ENCODE measurements at places on chromosomes 7 and 10.
A peak's percentile ranks its signal among the peaks of the same experiment; 100 is the strongest.

DNA sequence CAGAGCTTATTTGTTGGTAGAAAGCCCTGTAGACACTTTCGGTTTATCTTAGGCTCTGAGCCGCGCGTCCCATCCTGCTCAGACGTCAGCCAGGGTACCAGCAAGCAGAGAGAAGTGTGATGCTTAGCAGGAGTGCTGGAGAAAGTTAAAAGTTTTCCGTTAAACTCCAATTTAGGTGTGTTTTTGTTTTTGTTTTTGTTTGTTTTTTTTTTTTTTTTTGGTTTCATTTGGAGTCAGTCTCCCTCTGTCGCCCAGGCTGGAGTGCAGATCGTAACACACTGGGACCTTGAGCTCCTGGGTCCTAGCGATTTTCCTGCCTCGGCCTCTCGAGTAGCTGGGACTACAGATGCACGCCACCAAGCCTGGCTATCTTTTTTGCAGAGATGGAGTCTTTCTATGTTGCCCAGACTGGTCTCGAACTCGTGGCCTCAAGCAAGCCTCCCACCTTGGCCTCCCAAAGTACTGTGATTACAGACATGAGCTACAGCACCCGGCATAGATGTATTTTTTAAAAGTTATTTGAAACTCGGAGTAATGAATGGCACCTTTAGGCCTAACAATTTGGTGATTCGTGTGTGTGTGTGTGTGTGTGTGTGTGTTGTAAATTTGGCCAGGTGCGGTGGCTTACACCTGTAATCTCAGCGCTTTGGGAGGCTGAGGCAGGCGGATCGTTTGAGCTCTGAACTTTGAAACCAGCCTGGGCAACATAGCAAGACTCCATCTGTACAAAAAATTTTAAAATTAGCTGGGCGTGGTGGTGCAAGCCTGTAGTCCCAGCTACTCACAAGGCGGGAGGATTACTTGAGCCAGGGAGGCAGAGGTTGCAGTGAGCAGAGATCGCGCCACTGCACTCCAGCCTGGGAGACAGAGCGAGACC is 1.3 kb upstream of the HIP1 start:
- peak; percentile 51 for DNase-seq

DNA sequence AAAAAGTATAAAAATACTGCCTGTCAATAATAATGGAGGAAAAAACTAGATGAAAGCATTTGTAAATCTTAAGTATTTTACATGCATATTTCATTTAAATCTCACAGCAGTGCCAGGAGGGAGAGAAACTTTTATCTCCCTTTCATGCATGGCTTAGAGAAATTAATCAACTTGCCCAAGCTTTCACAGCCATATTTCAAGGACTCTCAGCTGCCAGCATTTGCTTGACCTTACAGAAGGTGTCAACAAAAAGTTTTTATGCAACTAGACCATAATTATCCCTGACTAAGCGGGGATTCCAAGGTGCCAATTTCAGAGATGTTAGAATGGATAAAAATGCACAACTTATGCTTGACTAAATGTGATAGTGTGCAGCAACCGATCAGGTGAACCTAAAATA is 125.4 kb downstream of the ZFAND4 start:
- DNase-seq, result no peak

- no peak for DNase-seq
Observed at GRCh38 chr7:101911800-101912715, 94.6 kb downstream of the CUX1 start.

DNA sequence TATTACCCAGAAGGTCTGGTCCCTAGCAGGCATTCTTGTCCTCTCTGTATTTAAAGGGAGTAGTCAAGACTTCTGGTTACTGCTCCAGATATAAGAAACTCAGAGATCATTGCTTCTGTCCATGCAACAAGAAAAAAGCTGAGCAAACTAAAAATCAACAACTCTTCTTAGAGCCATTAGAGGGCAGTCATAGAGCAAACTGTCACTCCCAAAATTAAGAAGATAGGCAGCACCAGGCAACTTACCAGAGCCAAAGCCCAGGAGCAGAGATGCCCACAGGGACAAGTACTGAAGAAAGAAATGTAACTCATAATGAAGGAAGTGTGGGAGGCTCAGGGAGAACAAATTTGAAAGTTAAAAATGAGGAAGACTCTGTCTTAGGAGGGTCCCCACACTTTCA is 472.9 kb upstream of the COBL start:
- DNase-seq, result no peak

GRCh38 chr7:84985073-84985784 is 201.6 kb downstream of the SEMA3D start:
- DNase-seq, result no peak

GRCh38 chr10:133115453-133115842 is 27.7 kb downstream of the ADGRA1 start:
- no peak for DNase-seq

DNA sequence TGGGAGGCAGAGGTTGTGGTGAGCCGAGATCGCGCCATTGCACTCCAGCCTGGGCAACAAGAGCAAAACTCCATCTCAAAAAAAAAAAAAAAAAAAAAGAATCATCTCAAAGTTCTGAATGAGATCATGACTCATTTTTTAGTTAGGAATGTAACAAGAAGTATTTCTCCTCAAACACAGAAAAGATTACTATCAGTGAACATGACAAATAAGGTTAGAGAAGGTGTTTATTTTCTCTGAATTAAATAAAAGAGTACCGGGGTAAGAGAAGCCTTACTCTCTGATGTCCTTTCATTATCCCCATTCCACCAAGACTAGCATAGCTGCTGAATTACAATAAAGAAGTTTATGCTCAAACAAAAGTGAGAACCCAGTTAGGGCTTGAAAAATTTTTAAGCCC is 50.1 kb downstream of the IPMK start:
- peak; percentile 40 for DNase-seq

GRCh38 chr7:138304071-138304320 is 156.1 kb upstream of the TRIM24 start:
- DNase-seq, result no peak

GRCh38 chr7:139523199-139523941 is at the start of gene CLEC2L:
CLEC2L (plus strand) TSS chr7:139523685; CDS start chr7:139523928, 243 bp downstream.
- no peak for DNase-seq

DNA sequence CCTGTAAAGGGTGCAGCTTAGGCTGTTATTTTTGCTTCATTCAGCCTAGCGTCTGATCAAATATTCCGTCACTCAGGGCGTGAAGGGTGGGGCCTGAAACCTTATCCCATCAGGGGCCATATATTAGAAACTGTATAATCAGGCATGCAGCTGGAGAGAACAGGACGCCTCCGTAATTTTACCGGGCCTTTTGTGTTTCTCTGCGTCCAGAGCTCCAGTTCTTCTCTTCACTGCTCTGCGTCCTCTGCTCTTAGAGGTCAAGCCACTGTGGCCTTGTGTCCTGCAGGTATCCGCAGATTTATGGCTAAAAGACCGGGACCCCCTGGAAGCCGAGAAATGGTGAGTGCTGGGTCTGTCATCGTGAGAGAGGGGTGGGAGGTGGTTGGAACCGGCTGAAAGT is at the start of gene ZNF735:
Gene ZNF735 (plus strand): TSS at position 301 of the 400 bp plus-strand sequence. CDS start 0 bp downstream, at position 301.
- no peak for DNase-seq

DNA sequence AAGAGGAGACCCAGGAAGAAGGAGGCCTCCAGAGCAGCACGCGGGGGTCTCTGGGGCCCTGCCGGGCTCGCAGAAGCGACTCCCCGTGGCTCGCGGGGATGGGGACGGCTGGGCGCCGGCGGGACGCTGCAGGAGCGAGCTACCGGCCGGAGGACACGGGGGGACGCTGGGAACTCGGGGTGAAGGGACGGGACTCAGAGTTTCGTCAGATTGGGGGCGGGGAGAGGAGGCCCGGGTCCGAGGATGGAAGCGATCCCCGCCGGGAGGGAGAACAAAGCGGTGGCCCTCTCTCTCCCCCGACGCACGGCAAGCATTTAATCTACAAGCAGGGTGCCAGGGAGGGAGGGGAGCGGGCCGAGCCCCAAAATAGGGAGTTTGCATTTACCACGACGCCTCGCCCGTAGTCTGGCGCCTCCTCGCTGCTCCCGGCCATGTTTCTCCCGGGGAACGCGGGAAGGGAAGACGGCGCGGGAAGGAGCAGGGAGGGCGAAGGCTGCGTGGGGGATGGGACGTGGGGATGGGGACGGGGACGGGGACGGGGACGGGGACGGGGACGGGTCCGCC is at the start of gene PRTFDC1:
Gene PRTFDC1 (minus strand): TSS at position 464 of the 564 bp plus-strand sequence. CDS start 31 bp downstream, at position 433.
- peak; percentile 51 for DNase-seq

DNA sequence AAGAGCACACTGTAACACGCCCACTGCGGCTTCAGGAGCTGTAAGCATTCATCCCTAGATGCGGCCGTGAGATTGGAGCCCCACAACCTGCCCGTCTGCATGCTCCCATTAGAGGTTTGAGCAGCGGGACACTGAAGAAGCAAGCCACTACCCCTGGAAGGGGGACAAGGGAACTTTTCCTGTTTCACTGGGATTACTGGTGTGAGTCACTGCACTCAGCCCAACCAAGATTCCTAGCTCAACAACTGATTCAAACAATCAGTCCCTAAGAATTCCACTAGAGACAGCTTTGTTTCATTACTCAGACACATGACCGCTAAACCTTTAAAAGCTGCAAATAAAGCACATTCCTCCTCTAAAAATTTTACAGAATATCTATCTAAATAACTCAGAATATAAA is 69.8 kb downstream of the ORC5 start:
- peak; percentile 64 for DNase-seq

GRCh38 chr7:19146699-19147098 is 1.5 kb upstream of the FERD3L start:
- DNase-seq, result peak; percentile 24

DNA sequence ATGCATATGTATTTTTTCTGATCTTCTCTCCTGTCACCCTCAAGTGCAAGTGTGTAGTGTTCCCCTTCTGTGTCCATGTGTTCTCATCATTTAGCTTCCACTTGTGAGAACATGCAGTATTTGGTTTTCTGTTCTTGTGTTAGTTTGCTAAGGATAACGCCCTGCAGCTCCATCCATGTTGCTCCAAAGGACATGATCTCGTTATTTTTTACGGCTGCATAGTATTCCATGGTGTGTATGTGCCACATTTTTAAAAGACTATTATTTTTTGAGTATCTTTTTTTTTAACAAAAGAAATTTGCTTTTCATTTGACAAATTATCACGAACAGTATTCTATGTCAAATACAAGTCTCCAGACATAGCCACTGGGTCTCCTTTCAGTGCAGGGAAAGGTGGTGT is 110.1 kb upstream of the ZNF746 start:
- no peak for DNase-seq

DNA sequence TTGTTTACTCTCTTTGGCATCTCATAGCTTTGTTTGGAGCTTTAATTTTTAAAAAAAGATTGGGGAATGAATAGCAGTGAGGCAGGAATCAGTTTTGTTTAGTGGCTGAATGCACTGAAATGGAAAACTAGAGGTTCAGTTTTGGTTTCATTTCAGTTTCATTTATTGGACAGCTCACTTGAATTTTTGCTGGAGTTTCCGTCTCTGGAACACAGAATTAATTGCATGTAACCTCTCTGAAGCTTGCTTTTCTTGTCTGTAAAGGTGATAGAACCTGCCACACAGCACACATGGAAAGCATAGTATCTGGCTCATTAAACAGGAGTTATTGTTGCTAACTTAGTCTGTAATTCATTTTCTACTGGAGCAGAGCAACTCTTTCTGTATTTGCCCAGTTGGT is 7.1 kb downstream of the GRM8 start:
- no peak for DNase-seq

- DNase-seq, result no peak
Observed at GRCh38 chr10:111207500-111207899, 130.7 kb downstream of the ADRA2A start.

DNA sequence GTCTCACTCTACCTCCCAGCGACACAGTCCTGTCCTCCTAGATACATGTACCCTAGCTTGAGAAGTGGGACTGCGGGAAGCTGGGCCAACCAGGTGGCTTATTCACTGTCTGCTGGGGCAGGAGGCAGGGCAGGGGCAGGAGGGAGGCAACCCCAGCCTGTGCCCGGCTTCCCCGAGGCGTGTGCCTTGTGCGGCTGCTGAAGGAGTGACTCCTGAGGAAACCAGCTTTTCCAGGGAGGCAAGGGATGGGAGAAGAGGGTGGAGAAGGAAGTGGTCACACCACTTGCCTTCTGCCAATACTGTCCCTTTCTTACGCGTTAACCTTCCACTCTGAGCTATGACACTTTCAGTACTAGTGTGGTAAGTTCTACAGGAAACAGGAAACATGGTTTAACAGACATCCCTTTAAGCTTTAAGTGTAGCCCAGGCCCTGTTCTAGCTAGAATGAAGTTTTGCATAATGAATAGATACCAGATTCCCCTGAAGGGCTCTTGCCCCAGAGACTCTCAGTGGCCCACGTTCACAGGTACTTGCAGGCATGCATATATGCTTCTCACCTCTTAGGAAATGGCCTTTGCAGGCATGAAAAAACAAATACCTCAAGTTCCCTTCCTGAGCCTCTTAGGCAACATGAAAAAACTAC is 40.6 kb downstream of the SYPL1 start:
- no peak for DNase-seq

GRCh38 chr7:3107889-3108570 is 64.4 kb upstream of the CARD11 start:
- no peak for DNase-seq

GRCh38 chr10:113390896-113391295 is 162.0 kb upstream of the HABP2 start:
- no peak for DNase-seq

DNA sequence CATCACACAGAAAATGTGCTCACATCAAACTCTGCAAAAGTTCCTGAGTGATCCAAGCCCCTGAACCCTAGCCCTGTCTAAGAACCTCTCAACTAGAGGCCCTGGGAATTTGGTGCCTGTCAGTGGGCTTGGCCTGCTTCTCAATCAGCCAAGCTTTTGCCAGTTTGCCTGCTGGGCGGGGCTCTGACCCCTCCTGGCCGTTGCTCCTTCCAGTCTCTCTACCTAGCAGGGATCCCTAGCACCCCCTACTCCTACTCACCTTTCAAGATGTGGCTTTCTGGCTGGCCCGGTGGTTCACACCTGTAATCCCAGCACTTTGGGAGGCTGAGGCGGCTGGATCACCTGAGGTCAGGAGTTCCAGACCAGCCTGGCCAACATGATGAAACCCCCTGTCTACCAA is 2.1 kb downstream of the KLRG2 start:
- no peak for DNase-seq

GRCh38 chr10:103651783-103652476 is 158.4 kb downstream of the NEURL1 start:
- DNase-seq, result no peak

GRCh38 chr10:21314906-21315644 is 210.4 kb downstream of the SKIDA1 start:
- no peak for DNase-seq

- DNase-seq, result no peak
Observed at GRCh38 chr10:43373461-43373860, 2.0 kb downstream of the FXYD4 start.

- no peak for DNase-seq
Observed at GRCh38 chr10:61066661-61067344, 122.8 kb upstream of the RHOBTB1 start.

GRCh38 chr7:94996369-94996768 is 89.0 kb downstream of the PPP1R9A start:
- DNase-seq, result no peak

Measured in fibroblast of skin of right quadriceps (primary cell).